T-helper 2 cell (primary cell): ENCODE measurements at places on chromosomes 4 and X.

DNA sequence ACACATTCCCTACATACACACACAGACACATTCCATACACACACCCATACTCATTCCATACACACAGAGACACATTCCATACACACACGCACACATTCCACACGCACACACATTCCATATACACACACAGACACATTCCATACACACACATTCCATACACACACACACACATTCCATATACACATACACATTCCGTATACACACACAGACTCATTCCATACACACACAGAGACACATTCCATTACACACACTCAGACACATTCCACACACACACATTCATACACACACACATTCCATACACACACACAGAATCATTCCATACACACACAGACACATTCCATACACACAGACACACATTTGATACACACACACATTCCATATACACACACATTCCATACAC, 15.2 kb downstream of the LINC00632 start:
- no peak for DNase-seq

GRCh38 chr4:183182873-183183725, 84.0 kb downstream of the WWC2 start:
- DNase-seq: no peak

DNA sequence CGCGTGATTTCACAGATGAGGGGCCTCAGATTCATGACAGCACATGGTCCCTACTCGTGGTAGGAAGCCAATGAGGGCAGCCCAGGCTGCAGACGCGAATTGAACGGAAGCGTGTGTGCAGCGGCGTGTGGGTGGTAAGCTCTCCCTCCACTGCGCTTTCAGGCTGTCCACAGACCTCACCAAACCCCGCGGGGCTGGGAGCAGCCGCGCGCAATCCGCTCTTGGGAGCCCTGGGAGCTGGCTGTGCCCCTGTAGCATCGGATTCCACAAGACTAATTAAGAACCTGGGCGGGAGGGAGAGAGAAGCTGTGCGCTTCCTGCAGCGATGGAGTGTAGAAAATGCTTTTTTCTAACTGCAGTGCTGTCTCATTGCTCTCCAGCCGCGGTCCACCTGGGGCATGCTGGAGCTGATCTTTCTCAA, 134.9 kb downstream of the STOX2 start:
- peak; percentile 15 for DNase-seq

DNA sequence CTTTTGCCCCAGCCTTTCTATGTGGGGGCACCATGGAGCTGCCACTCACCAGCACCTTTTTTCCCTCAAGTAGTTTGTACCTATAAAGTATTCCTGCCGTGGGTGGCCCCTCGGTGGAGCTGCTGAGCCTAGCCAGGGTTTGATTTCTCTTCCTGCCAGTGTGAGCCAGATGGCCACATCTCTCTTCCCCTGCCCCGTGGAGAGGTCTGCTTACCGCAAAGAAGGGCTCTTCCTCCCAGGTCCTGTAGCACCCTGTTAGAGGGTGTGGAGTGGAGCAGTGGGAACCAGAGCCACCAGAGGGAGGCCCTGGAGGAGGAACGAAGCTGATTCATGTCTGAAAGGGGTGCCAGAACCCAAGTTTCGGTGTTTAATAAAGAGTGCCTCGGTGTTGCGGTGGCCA, 95.4 kb downstream of the PTTG2 start:
- no peak for DNase-seq

- no peak for DNase-seq
Observed at GRCh38 chr4:132737344-132737743, 411.8 kb upstream of the PCDH10 start.

GRCh38 chr4:8541981-8542715, 38.0 kb upstream of the GPR78 start:
- DNase-seq: no peak

- DNase-seq: no peak
Observed at GRCh38 chr4:77798385-77798784, 20.8 kb downstream of the CNOT6L start.

GRCh38 chrX:46179748-46180147, 365.5 kb downstream of the ZNF674 start:
- DNase-seq: no peak

DNA sequence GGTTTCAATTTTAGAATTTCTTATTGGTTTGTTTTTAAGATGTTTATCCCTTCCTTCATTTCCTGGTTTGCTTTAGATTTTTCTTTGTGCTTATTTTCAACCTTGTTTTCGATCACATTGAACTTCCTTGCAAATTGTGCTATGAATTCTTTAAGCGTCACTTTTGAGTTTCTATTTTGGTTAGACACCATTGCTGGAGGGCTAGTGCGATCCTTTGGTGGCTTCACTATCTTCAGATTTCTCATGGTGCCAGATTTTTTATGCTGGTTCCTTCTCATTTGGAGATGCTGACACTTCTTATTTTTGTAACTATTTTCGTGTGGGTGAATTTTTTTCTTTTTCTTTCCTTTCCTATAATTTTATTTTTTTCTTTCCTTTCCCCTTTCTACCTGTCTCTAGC, 227.2 kb upstream of the HDX start:
- no peak for DNase-seq

- no peak for DNase-seq
Observed at GRCh38 chr4:101501421-101501820, 154.1 kb upstream of the PPP3CA start.

DNA sequence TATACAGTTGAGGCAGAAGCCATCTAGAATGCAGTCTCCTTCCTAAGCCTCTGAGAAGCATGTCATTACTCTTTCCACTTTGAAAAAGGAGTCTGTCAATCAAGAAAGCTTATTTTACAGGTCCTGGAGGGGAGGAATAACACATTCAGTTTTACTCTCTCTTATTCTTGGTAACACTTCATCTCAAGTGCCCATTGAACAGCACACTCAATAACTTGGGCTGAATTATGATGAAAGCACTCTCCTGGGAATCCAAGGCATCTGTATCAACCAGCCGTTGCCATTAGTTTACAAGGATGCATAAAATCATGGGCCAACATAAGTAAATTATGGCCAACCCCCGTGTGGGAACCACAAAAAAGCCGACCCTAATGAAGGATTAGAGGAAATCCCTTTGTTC, 282.4 kb downstream of the C4orf33 start:
- no peak for DNase-seq

DNA sequence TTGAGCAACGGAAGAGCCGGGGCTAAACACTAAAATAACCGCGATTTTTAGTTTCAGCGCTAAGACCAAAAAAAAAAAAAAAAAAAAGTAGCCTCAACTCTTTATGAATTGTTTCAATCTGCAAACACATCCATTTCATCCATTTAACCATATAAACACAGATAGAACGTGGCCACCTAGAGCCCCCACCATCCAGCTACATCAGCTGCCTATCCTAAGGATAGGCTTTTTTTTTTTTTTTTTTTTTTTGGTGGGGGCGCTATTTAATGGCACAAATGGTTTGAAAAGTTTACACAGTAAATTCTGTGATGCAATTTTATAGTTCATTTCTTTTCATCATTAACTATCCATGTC, 492 bp upstream of the HDAC8 start:
- DNase-seq: no peak

DNA sequence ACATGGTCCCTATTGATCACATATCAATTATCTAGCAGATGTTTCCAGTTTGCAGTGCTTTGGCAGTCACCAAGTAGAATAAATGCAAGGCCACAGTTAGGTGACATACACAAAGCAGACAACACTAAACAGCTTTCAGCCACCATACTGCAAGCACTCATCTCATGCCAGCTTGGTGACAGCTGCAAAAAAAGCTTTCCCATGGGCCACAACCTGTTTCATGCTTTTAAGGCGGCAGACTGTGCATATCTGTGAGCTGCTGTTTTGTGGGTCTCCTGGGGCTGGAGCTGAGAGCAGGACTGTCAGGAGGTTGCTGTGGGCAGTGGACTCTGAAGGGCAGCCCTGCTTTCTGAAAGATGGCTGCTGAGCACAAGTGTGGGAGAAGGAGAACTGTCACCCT, 82.6 kb downstream of the FHDC1 start:
- no peak for DNase-seq

DNA sequence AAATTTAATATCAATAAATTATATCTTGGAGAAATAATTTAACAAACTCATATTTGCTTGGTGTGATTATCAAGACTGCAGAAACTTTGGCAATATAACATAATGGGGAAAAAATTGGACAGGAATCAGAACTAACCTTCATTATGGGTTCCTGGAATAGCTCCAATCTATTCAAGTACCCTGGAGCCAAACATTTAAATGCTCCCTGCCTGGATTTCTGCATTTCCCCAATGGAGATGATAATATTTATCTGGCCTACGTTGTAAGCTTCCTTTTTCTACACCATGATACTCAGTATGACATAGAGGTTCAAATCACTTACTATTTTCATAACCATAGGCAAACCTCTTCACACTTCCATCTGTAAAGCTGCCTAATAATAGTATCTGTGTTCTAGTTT, 326.8 kb downstream of the TRIML1 start:
- no peak for DNase-seq

- DNase-seq: no peak
Observed at GRCh38 chrX:35445912-35446311, 352.2 kb upstream of the MAGEB16 start.
